ENCODE measurements at places on chromosomes 2 and 18. TPM values are rescaled to one million over a fixed set of nuclear protein-coding genes. Genes with fewer than 3 reads are reported as not detected.
A peak's percentile ranks its signal among the peaks of the same experiment; 100 is the strongest.

DNA sequence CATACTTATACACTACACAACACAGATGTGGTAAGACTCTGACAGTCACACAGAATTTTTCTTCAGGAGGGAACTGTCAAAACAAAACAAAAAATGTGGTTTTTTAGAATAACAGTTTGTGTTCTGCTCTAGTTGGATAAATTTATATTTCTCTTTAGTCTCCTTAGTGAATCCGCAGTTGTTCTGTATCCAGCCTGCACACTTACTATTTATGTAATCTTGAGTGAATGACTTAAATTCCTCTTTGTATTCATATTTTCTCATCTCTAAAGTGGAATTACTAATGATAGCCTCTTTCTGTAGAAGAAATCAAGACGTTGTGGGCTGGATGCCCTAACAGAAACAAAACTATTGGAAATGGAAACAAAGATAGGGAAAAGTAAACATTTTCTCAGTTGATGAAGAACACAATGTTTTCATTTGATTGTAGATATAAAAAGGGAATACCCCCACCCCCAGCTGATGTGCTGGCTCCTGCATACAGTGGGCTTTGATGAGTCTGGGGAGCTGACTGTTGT is 375.2 kb downstream of the TRIB2 start:
- DNase-seq = no peak

TMEM163 gene
- polyA plus RNA-seq = 7.1 TPM

DNA sequence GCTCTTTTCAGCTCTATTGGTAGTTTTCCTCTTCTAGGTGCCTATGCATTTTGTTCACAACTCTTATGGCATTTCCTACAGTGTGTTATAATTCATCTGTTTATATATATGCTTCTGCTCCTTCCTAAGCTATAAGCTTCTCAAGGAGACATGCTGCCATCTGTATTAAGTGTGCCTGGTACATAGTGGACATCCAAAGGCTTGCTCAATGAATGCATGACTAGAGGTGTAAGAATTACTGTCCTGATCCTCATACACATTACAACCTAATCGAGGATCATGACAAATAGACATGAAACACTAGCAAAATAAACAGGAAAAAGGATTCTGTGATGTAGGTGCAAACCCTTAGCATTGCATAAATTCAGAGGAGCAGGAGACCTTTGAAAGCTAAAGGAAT is 50.2 kb downstream of the CDC42EP3 start:
- DNase-seq = no peak

DNAJC10 gene
- polyA plus RNA-seq = 13.1 TPM

DNA sequence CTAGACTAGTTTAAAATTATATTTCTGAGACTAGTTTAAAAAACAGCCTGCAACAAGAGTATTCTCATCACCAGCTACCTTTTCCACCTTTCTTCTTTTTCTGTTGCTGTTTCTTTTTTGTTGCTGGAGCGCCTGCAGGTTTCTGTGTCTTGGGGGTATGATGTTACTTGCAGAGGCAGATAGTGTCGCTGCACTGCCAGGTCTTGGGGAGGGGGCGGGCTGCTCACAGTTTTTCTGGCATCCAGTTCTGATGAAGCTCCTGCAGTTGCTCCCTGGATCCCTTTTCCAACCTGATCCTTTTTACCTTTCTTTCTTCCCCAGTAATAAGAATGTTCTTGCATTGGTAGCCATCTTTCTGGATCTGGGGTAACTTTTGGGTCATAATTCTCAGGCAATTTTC is 8.0 kb upstream of the C18orf32 start:
- DNase-seq = no peak

DNA sequence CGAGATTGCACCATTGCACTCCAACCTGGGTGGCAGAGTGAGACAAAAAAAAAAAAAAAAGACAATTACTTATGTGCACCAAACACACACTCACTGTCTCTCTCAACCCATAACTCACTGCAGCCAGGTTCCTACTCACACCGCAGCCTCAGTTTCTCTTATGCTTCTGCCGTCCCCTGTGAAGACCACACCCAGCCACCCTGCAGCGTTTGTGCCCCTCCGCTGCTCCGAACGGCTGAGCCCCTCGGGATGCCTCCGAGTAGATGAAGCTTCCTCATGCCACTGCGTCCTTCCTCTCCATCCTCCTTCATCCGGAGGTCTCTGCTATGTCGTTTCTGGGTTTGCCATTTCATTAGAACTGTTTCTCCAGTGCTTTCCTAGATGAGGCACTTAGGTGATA is 160.1 kb downstream of the TWIST2 start:
- peak; percentile 17 for DNase-seq

DNA sequence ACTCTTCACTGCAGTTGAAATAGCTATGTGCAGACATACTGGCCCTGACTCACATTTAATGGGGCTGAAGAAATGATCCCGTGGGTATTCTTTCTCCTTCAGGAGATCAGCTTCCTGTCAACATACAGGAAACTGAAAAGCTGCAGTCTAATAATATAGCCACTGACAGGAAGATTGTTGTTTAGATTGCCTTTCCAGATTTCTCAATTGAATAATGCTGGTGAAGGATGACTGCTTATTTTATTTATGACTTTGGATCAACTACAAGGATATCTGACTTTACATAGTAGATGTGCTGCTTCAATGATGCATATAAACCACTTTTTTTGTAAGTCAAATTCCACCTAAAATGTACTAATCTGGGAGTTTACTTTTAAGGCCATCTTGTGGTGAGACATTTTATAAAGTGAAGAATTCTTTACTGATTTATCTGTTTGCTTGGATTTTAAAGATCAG is 93.4 kb upstream of the MAP4K3 start:
- no peak for DNase-seq

GRCh38 chr2:200681697-200682096 is 95.9 kb downstream of the AOX1 start:
- DNase-seq = no peak

GALNT14 gene
- polyA plus RNA-seq = 0.25 TPM

GRCh38 chr2:28357948-28358667 is 34.5 kb upstream of the FOSL2 start:
- DNase-seq = peak; percentile 24

GRCh38 chr2:19457809-19458208 is 99.4 kb upstream of the OSR1 start:
- no peak for DNase-seq

GRCh38 chr2:16773080-16773713 is 107.6 kb upstream of the CYRIA start:
- DNase-seq = peak; percentile 55

GRCh38 chr2:120566331-120567035 is 169.2 kb upstream of the GLI2 start:
- DNase-seq = peak; percentile 94

DNA sequence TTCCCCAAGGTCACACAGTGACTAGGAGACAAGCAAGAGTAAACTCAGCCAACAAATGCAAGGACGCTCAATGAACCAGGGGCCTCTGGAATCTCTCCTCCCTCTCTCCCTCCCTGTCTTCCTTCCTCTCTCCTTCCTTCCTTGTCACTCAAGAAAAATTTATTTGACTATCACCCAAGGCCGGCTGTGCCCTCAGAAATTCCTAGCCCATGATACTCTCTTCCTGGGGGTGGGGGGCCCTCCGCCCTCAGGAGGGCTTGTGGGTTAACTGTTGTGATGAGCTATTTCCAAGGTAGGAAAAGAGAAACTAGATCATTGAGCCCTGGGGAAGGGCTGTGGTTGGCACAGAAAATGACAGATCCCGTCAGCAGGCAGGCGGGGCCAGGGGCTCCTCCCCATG is 21.7 kb downstream of the INHBB start:
- no peak for DNase-seq

GRCh38 chr2:85760872-85761271 is 7.1 kb downstream of the ATOH8 start:
- DNase-seq = no peak

DNA sequence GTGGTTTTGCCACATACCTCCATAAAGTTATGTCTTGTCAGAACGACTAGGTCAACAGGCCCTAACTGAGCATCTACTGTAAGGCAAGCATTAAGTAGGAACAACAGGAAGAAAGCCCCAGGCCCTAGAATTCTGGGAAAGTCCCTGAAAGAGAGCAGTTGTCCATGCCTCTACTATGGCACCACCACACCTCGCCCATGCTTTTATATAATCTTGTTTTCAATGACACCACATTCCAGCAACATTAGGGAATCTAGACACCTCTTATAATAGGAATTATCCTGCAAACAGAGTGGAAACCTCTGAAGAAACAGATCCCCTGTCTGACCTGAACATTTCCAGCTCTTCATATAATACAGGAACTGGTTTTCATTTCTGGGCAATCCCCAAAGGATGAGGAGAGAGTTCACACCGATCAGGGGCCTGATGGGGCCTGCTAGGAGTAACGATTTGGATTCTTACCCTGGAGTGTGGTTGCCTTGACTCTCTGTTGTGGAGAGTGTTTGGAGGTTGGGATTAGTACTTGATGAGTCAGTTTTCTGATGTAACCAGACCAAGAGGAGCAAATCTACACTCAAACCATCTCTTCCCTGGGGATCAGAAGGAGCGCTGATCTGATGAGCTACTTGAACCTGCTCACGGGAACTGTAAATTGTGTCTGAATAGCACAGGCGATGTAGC is 31.9 kb upstream of the CEP68 start:
- no peak for DNase-seq

DNA sequence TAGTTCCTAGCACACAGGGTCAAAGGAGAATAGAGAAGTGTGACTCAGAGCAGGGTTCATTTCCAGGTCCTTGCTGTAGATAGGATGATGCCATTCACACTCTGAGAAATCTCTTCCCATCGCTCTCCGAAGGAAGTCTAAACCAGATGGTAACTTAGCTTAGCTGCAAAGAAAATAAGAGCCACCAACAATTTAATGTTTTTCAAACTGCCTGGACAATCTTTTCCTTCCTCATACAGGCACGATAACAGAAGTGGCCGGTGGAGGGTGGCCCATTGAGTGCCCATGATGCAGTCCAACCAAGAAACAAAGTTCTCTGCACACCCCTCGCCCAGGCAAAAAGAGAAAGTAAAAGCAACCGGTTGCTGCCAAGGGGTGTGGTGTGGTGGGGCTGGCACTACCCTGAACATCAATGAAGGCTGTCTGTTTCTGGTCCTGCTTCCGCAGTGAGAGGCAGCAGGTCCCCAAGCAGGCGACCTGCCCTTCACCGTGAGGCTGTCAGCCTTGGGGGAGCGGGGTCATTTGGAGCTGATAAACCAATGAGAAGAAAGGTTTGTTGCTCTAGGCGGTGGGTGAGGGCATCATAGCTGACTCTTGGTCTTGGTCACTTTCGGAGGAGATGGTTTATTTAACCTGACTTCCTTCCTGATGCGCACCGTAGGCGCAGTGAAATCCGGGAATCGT is 105.6 kb upstream of the CD302 start:
- no peak for DNase-seq

SLC30A3 gene
- 7.3 TPM for polyA plus RNA-seq

RAB17 gene
- polyA plus RNA-seq = 2.1 TPM

DNA sequence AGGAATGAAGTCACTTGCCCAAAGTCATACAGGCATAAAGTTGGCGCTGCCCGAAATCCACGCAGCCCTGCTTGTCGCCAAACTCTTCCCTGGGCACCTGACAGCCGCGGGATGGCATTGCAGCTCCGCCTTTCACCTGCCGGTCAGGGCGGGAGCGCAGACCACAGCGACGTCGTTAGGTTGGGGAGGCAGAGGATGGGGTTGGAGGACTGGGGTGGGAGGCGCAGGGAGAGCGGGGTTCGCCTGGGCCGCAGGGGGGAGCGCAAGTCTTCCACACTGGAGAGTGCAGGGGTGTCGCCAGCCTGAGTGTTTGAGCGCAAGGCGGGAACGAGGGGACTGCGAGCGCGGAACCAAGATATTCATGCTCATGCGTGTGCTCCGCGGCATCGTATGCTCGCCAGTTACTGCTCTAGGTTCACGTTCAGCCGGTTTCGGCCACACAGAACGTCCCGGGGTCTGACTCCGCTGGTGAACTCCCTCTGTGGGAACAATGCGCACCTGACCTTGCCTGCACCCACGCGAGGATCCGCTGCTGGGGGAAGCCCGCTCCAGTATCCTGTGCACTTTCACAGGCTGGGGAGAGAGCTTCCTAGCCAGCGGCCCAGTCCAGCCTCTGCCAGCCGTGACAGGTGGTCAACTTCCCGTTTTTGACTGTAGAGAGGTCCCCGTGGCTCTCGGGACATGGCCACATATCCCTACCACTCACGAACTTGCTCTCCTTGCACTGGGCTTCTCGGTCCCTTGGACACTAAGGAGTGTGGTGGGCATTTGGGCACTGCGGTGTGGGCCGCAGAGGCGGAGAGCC is 767 bp upstream of the NPPC start:
- no peak for DNase-seq

DNA sequence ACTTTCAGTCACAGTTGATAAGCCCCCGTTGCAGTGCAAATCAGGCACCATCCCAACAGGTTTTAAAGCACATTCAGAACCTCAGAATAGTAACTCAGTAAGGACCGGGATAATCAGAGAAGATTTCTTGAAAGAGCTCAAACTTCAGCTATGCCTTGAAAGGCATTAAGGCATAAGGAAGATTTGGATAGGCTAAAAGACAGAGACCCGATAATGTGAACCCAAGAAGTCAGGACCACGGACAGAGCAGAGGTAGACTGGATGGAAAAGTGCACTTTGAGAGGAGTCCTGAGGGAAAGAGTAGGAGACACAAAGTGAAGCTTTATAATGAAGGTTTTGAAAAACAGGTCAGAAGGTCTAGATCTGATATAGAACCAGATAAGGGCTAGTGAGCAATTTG is 36.9 kb upstream of the KLF7 start:
- DNase-seq = no peak

ERMN gene
- 0.11 TPM for polyA plus RNA-seq

DNA sequence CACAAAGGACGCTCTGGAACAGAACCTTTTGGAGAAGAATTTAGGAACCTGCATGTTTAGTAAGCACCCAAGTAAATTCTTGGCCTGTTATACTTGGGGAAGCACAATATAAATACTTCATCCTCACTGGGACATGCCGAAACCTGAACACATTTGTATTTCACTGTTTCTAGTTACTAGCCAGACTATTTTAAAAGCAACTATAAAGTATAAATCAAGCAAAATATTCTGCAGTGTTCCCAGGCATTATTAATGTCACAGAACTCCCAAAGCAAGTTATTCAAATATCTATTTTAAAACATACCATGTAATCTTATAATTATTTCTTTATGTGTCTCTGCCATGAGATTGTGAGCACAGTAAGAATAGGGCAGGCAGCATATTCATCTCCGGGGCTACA is 54.8 kb downstream of the CALCRL start:
- DNase-seq = no peak

- DNase-seq = no peak
These were observed 33.2 kb downstream of the SMARCAL1 start for GRCh38 chr2:216445501-216445900.

DNA sequence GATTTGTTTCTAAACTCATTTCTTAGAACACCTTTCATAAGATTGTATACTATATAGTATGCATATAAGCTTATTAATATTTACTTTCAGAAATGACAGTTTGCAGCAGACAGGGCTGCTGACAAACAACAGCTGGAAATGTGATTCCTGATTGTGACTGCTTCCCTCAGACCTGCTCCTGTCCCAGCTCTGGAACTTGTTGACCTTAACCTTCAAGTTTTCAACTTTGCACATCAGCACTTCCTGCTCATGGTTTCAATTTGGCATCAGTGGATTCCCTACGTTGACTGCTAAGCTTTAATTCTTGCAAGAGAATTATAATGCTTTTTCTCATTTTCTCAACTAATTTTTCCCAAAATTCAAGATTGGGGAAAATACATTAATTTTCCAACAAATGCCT is 459.2 kb upstream of the ACVR2A start:
- DNase-seq = no peak
